Brain pericyte (primary cell): ENCODE measurements at places on chromosomes 1 and 21.

DNA sequence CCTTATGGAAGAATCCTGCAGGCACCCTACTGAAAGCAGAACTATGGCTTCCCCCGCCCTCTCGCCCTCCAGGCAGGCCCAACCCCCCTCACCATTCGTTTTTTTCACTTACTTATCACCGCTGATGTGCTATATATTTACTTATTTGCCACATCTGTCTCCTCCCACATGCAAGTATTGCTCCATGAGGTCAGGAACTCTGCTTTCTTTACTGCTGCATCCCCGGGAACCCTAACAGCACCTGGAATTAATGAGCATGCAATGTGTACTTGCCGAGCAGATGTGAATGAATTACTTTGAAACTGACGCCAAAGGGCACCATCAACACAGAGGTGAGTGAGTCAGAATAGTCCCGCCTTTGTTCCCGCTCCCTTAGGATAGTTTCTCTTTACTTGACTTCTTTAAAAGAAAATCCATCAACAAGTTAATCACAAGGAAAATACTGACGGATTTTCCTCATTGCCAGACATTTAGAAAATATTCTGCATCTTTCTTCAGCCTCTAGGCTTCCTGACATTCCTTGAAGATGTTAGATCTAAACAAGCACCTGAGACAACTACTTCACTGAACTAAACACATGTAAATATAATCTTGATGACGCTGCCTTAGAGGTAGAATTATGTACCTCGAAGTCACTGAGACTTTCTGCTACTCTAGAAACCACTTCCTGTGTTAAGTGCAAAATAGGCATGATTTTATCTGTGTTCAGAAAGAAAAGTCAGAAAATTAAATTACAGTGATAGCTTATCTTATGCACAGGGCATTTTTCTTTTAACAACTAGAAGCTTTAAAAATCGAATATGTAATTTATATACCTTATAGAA is 17.5 kb upstream of the RAB4A start:
- DNase-seq, result no peak

DNA sequence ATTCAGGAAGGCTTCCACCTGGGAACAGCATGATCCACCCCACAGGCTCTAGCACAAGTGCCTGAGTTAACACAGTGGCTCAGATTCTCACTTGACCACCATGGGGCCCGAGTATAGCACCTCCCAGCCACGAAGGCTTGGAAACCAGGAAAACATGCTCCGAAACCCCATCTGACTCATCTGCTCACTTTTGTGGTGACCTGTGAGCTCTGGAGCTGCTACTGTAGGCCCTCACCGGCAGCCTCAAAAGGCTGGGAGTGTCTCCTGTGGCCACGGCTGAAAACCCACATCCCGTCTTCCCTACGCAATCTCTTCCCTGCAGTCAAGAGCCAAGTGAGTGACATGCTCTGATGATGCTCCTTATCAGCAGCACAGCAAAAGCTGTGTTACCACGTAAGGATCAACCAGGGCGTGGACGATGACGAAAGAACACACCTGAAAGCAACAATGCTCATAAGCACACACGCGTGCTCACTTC is 81.4 kb downstream of the TGFBR3 start:
- DNase-seq, result no peak

- no peak for DNase-seq
Observed at GRCh38 chr21:42472521-42472920, 23.5 kb downstream of the RSPH1 start.

DNA sequence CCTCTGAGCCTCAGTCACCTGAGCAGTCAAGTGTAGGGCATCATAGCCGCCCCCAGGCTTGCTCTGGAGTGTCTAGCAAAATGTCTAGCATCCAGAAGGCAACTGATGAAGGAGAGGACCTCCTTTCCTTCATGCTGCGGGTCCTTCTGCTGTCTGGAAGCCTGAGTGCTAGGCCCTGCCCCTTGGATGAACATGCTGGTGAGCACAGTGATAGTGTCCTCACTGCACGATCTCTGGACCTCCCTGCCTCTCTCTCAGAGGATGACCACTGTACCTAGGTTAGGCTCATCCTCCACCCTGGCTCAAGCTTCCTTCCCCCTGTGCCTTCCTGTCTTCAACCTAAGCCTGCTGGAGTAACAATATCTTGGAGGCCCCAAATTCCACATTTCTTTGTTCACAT is 128.6 kb downstream of the TENT5C start:
- no peak for DNase-seq

DNA sequence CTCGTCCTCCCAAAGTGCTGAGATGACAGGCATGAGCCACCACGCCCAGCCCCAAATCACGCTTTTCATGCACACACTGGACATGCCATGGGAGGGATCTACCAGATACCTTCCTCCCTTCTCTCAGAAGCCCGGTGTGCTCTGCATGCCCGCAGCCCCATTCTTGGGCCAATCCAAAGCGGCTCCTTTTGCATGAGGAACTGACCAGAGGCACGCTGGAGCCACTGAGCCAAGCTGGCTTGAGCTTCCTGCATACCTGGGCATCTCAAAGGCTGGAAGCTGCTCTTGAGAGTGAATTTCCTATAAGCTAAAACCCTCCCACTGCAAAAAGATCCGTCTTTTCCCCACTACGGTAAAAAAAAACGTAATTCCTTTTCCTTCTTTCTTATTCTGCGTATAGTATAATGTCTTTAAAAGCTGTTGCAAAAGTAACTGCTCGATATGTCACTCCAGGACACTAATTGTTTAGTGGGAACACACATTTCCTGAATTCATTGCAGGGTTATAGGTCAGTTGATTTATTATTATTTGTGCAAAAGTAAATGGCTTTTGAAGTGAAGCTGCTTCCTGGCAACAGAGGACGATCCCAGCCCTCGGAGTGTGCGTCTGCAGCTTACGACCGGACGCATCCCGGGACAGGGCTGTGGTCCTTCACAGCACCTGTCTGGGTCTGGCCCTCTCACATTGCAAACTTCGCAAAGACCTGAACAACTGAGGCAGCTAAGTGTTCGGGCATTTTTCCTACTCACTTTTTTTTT is 61.8 kb upstream of the ETS2 start:
- no peak for DNase-seq

GRCh38 chr1:19036041-19036812 is 79.8 kb upstream of the IFFO2 start:
- DNase-seq, result no peak

GRCh38 chr21:38806153-38806941 is 618 bp downstream of the ETS2 start:
- no peak for DNase-seq

DNA sequence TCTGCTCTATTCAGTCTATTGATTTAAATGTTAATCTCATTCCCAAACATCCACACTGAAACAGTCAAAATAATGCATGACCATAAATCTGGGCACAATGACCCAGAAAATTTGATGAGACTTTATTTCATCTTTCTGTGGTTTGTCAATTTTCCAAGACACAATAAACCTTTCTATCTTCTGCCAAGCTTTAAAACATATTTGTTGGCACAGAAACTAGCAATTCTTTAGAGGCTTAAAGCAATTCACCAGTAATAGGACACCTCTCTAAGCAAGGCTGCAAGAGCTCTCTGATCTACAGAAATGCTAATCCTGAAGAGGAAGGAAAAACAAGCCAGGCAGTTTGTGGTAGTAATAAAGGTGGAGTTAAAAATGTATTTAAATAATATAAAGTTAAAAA is 113.7 kb downstream of the FCRL5 start:
- no peak for DNase-seq

DNA sequence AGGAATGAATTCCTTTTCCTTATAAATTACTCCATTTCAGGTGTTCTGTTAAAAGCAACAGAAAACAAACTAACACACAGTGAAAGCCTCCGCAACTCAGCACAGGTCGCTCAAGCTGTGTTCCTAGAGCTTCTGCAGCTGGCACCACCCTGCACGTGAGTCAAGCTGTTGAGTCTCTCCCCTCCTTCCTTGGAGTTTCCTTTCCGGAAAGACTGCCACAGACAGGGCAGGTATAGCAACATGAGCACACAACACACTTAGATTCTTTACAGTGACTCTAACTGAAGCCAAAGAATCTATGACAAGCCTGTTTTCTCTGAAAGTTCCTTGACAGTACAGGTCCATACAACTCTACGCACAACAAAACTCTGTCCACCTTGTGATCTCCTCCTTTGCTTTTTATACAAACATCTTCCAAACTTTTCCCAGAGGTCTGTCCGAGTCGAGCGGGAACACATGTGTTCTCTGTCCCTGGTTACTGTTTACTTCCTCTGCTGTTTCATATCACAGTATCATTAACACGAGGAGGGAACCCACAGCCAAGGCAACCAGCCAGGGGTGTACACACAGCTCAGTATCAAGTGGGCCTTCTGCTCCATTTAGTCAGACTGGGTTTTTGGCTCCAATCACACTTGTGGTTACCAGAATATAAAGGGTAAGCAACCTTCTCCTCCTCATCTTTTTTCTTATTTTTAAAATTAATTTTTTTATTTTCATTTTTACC is 38.7 kb upstream of the DESI2 start:
- DNase-seq, result no peak

- no peak for DNase-seq
Observed at GRCh38 chr1:22332795-22333499, 118.7 kb upstream of the ZBTB40 start.

- no peak for DNase-seq
Observed at GRCh38 chr1:64194168-64195080, 9.0 kb upstream of the UBE2U start.

DNA sequence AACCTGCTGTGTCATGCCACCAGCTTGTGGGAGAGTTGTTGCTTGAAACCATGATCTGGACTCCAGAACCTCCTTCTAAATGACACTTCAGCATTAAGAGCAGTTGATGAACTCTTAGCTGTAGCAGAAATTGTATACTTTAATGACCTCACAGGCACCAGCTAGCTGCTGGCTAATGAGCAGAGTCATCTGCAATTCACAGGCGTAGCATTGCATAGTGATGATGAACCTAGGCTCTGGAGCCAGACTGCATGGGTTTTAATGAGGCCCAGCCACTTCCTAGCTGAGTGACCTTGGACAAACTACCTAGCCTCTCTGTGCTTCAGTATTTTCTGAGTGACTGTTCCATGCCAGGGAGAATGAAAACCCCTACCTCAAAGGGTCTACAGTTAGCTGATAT is 407.1 kb downstream of the LMO4 start:
- DNase-seq, result no peak

DNA sequence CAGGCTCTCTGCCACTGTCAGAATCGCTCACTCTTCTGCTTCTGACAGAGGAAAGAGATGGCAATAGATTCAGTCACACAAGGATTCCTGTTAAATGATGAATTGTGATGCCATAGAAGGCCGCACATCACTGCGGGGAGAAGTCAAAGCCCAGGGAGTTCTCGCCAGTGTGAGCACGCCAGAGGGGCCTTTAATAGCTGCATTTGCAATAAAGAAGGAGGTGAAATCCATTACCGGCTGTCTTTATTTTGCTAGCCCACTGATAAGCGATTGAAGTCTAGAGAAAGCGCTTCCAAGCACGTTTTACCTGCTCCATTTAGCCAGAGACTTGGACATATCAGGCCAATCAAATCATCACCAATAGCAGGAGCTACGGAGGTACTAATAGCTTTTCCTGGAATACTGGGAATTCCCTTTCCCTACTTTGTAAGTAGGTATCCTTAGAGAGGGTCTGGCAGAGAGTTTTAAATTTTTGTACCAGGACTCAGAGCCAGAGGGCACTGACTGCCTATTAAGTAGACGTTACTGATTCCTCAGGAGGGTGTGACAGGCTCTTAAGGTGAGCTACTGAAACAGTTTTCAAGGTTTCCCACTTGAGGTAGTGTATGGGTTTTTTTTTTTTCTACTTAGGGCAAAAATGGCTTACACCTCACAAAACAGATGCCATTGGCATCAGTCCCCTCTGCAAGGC is 10.2 kb upstream of the TARBP1 start:
- no peak for DNase-seq

DNA sequence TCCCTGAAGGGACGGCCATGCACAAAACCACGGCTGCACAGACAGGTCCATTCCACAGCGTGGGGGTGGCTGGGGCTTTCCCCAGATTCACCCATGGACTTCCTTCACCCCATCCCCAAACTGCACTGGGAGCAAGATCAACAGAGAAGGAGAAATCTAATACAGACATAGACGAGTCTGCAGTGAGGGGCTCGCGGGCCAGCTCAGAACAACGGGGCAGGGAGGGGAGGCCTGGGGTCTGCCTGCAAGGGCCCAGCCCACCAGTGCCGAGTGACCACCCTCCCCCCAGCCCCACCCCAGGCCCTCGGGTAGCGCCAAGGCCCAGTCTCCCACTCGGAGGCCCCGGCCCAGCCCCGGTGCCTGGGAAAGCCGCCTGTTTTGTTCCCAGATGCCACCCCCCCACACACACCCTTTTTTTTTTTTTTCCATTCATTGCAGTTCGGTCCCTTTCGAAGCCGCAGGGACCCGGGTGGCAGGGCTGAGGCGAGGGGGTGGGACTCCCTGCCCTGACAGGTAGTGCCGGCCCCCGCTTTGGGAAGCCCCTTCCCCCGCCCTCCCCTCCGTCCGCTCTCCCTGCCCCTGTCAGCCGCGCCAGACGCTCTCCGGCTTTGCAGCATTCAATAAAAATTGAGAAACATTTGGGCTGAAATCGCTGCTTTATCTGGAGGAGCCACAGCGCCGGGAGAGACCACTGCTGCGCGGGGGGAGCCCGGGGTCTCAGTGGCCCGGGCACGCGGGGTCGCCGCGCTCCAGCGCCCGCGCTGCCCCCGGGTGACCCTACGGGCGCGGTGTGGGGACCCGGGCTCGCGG is 543 bp upstream of the EPHB2 start:
- DNase-seq, result no peak

GRCh38 chr1:175887521-175887920 is 144.1 kb upstream of the TNR start:
- no peak for DNase-seq

GRCh38 chr21:34669149-34669879 is 520 bp downstream of the CLIC6 start:
- DNase-seq, result no peak

DNA sequence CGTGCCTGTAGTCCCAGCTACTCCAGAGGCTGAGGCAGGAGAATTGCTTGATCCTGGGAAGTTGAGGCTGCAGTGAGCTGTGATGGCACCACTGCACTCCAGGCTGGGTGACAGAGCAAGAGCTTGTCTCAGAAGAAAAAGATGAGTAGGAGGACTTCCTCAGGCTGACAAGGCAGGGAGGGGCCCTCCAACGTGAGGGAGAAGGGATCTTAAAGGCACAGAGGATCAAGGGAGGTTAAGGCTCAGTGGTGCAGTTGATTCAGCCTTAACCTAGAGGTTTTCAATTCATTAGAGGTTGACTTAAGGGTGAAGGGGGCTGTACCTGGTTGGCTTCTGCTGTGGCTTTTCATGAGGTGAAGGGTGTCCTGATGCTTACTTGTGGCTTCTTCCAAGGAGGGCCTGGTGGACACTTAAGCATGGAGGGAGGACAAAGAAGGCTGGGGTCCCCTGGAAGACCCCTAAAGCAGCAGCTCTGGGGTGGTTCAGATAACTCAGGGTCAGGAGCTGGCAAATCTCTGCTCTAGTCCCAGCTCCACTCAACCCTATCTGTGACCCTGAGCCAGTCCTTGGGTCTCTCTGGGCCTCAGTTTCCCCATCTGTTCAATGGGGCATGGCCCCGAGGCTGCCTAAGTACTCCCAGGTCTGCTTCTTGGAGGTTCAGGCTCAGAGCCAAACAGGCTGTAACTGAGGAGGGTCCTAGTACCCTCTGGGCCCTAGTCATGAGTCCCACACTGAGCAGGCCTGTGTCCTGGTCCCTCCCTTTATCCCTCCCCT is 6.3 kb downstream of the EXTL1 start:
- no peak for DNase-seq
